ENCODE measurements at places on chromosomes 2 and 18.

DNA sequence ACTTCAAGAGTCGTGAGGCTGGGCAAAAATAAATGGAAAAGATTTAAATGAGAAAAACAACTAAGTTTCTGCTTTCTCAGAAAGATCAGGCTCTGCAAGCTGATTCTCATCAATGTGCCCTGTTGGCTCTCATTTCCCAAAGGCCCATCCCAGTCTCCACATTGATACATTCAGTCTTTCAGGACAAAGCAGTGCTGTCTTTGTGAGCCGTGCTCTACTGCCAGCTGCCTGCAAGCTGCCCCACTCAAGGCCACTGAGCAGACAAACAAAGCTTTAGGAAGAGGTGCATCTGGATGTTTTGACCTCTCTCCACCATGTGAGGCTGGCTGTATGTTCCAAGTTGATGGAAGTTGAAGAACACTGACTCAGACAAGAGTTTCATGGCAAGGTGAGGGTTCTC, 48.8 kb downstream of the FSHR start:
- DNase-seq = no peak

DNA sequence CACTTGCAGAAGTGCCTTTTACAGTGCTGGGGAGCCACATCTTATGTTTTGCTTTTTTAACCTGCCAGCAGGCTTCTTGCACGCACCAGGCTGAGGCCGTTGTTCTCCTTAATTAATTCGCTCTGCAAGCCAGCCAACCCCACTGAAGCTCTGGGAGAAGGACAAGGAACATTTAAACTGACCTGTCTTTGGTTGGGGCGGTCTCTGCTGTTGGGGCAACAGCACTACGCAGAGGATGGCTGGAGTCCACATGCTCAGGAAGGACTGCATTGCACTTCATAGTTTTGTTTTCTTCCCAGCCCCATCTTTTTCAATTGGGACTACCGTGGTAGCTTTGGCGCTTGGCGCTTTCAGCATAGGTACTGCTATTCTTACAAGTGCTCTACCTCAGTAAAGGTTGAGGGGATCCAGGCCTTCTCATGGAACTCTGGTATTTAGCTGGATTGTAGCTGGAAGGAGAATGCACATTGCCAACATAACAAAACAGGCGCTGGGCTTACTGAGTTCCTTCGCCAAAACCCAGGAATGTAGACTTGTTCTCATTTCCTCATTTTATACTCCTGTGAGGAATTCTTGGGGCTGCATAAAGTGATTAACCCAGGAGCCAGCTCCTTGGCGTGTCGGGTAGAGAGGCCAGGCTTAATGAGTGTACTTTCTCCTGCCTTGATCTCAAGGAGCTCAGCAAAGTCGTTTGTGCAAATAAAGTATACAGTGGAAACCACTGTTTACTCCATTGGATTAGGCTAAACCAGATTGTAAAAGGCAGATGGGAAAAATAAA, 146.2 kb downstream of the PRKCE start:
- no peak for DNase-seq

- no peak for DNase-seq
Measured at GRCh38 chr2:230124757-230125431, 56.2 kb upstream of the SLC16A14 start.

DNA sequence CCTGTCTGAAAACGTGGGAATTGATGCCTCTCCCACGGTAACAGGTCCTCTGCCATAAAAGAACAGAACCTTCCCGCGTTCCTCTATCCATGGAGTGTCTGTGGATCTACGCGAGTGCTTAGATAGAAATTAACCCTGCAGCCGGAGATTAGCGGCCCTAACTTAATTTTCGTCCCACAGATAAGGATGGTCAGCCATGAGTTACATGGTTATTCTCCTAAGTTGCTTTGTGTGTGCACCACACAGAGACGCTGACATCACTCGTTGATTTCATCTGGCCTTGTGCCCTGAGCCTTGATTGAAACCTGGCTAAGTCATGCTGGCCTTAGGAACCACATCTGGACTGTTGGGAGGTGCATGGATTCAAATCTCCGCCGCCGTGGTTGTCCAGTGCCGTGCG, 132.1 kb downstream of the GBX2 start:
- DNase-seq = no peak

DNA sequence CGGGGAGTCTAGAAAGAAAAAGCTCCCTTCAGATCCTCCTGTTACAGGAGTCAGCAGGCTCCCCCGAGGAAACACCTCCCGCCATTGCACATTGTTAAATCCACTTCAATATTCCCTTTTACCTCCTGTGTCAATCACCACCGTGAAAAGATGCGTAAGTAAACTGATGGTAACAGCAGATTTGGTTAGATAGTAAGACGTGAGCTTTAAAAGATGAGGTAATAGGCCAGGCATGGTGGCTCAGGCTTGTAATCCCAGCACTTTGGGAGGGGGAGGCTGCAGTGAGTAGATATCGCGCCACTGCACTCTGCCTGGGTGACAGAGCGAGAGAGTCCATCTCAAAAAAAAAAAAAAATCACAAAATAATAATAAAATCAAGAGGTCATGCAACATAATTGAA, 15.2 kb upstream of the NCL start:
- no peak for DNase-seq

GRCh38 chr2:241492174-241492565, 16.2 kb downstream of the STK25 start:
- DNase-seq = no peak

DNA sequence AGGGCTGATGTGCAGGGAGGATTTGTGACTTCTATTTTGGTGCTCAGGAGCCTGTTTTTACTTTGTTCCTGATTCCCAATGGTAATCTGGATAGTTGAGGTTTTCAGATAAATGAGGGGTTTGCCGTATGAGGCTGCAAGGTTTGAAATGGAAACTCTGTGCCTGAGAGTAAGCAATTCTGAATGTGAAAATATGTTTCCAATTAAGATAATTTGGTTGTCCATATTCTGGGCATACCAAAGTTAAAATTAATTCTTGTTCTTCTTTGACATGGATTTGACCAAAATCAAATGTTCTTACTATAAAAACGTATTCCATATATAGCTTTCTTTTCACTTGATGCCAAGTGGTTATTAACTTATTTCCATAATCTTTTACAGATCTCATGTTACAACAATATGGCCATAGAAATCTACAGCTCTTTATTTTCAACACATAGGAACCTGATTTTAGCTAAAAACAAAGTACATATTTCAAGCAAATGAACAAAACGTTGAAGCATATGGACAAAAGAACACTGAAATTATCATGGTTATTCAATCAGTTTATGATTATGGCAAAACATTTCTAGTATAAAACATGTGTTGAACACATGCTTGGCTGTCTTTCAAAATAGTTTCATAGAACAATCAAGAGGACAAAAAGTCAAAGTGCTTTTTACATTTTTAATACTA, 63.4 kb upstream of the ARHGAP28 start:
- DNase-seq = no peak

- DNase-seq = no peak
Measured at GRCh38 chr2:212863185-212863588, 288.2 kb downstream of the IKZF2 start.

GRCh38 chr2:109545828-109546713, 67.7 kb downstream of the SEPTIN10 start:
- peak; percentile 55 for DNase-seq

- DNase-seq = no peak
Measured at GRCh38 chr2:217168496-217168895, 308.6 kb upstream of the TNP1 start.

GRCh38 chr18:73962256-73962655, 185.4 kb downstream of the FBXO15 start:
- DNase-seq = no peak

GRCh38 chr18:27491772-27492171, 306.7 kb upstream of the CHST9 start:
- no peak for DNase-seq

GRCh38 chr2:238448031-238448955, 21.6 kb downstream of the ASB1 start:
- DNase-seq = no peak

DNA sequence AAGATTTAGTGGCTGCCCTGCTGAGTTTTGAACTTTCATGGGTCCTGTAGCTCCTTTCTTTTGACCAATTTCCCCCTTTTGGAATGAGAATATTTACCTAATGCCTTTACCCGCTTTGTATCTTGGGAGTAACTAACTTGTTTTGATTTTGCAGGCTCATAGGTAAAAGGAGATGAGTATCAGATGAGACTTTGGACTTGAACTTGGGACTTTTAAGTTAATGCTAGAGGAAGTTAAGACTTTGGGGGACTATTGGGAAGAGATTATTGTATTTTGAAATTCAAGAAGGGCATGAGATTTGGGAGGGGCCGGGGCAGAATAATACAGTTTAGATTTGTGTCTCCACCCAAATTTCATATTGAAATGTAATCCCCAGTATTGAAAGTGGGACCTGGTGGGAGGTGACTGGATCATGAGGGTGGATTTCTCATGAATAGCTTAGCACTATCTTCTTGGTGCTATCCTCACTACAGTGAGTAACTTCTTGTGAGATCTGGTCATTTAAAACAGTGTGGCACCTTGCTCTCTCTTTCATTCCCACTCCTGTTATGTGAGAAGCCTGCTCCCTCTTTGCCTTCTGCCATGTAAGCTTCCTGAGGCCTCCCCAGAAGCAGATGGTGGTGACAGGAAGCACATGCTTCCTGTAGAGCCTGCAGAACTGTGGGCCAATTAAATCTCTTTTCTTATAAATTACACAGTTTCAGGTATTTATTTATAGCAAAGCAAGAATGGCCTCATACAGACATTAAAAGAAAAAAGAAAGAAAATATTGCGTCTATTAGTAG, 6.1 kb downstream of the ADI1 start:
- no peak for DNase-seq

- no peak for DNase-seq
Measured at GRCh38 chr2:59254279-59254678, 1013.2 kb upstream of the FANCL start.

DNA sequence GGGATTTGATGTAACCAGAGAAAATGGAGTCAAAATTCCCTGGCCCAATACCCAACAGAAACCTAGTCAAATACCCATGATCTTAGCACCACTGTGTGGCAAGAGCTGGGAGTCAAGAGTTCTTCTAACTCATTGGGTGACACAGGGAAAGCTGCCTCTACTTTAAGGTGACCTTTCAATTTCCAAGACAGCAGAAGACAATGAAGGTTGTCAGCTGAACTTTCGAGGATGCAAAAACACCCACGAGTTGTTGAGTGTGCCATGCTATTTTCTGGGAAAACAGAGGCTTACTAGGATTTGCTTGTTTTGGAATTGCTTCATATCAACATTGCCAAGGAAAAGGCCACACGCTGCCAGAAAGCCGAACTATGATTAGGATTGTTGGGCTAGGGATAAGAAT, 61.6 kb upstream of the CYRIA start:
- no peak for DNase-seq

GRCh38 chr18:5640939-5641338, 97.1 kb upstream of the EPB41L3 start:
- no peak for DNase-seq

DNA sequence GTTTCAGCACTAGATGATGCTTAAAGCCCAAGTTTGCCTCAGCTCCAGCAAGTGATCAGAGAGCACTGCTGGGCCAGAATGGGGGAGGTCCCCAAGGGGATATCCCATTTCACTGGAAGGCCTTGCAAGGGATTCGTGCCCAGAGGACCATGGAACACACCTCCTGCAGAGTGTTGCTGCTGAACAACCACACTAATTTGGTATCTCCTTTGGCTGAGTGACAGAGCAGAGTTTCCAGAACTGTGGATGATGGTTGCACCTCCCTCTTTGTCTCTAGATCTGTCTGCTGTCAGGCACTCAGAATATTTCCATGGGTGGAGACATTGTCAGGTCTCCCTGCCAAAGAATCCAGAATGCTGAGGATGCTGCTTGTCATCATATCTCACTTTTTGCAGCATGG, 484.8 kb upstream of the NETO1 start:
- no peak for DNase-seq

DNA sequence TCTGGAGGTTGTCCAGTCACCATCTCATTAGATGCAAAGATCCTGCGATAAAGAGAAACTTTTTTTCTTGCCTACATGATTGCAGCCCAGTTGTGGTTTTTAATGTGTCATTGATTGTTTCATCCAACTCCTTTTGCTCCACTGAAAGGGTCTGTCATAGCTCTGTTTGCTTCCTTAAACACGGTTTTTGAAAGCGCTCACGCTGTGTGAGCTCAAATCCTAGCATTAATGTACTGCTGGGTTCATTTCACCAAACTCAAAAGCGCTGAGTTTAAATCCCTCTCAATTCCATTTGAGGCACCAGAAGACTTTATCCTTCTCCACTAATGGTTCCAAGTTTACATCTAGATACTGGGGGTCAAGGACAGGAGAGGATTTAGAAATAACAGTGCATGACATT, 53.6 kb downstream of the CDK15 start:
- DNase-seq = no peak

DNA sequence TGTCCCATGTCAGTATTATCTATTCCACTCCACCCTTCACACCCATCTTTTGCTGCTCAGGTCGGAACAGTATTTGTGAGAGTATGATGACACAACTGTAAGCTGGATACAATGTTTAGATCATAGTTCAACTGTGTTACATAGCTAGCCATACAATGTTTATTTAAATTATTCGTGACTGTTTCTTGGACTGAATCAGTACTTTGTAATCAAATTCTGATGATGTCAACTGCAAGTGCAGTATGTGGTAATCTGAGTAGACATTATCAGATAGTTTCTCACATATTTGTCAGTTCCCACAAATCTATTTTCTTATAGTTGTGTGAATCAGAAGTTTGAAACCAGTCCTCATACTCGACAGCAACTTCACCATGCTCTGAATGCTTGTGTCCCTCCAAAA, 177.6 kb downstream of the ZNF407 start:
- DNase-seq = no peak

DNA sequence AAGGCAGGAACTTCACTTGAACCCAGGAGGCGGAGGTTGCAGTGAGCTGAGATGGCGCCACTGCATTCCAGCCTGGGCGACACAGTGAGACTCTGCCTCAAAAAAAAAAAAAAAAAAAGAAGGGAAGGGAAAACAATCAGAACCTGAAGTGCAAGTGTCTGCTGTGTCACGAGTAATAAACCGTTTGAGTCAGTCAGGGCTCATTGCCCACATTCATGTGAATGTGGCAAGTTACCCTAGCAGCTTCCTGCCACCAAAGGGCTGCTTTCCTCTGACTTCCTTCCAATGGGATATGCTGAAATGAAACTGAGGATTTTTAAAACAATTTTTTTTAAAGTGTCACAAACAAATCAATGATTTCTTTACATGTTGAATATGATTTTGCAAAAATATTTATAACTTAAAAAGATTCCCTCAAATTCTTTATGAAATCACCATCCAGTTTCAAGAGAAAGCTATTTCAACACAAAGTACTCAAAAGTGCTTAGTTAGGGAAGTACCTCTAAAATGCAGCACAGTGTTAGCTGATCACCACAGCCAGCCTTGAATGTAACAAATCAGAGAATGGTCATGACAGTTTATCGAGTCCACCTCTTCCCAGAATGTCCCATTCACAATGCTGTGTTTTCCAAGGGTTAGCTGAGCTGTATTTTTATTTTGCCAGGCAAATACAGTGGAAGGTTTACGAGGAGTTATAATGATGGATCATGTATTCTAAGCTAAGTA, 36.4 kb downstream of the WDSUB1 start:
- no peak for DNase-seq

GRCh38 chr2:108491848-108492247, 42.4 kb upstream of the LIMS1 start:
- DNase-seq = no peak

GRCh38 chr2:41329040-41329439, 718.8 kb upstream of the PKDCC start:
- DNase-seq = no peak
